ENCODE measurements at places on chromosomes 11 and 22. TPM values are rescaled to one million over a fixed set of nuclear protein-coding genes. Genes with fewer than 3 reads are reported as not detected.

DNA sequence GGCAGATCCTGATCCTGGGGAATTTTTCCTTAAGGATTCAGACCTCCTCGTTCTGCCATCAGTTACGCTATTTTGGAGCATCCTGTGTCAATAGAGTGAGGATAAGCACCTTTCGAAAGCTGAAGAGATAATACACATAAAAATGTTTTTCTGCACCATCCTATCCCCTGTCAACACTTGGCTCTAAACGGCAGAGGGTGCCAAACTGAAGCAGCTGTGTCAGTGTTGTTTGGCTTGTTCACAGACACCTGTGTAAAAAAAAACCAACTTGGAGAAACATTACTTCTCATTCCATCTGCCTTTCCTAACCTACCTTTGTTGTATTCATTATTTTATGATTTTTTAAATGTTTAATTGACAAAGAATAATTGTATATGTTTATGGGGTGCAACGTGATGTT, 417.0 kb upstream of the DDI1 start:
- DNase-seq = no peak

GRCh38 chr11:67117672-67118180, 1.3 kb upstream of the KDM2A start:
- no peak for DNase-seq

GRCh38 chr11:20059587-20060021, 100.7 kb downstream of the DBX1 start:
- DNase-seq = no peak

- no peak for DNase-seq
Measured at GRCh38 chr11:65279741-65280440, 18.1 kb downstream of the POLA2 start.

DNA sequence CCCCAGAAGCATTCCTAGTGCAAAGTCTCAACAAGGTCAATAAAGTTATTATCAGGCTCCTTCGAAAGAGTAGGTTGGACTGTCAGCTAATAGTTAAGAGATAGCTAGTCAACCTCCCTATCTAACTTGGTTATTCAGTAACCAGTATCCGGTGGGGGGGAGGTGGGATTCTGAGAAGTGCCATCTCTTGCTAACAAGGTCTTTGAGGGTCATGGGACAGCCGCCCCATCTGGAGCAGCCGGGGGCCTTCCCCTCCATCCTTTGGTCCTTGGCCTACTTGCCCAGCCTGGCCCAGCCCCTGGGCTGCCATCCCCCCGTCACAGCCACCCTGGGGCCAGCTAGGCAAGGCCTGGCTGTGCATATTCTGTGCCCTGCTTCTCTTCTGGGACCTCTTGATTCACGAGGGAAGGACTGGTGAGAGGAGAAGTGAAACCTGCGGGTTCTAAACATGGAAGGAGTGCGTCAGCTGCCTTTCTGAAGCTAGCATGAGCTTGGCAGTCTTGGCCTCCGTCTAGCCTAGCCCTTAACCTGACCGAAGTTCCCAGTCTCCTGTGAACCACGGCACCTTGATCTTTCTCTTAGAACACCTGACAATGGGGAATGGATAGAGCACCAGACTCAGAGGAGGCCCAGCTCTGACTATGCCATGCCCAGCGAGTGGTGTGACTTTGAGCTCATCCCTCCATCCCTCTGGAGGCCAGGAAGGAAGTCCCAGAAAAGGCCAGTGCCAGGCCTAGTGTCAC, 9.3 kb downstream of the SLC37A2 start:
- no peak for DNase-seq

- DNase-seq = no peak
Measured at GRCh38 chr22:41974691-41975290, 5.5 kb downstream of the SEPTIN3 start.

DNA sequence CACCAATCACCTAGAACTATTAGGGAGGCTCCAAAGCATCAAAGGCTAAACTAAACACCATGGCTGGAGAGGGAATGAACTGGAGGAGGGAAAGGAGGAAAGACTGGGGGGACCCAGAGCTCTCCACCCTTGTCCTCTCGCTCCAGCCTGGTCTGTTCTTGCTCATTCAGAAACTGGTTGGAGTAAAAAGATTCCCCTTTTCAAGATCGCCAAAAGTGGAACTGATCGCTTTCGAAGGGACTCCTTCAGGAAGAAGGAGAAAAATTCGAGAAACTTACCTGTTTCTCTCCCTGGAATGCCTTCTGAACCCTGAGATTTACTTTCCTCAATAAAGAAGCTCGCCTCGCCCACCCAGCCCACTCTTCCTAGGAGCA, 46.9 kb downstream of the OR4D9 start:
- DNase-seq = no peak

DNA sequence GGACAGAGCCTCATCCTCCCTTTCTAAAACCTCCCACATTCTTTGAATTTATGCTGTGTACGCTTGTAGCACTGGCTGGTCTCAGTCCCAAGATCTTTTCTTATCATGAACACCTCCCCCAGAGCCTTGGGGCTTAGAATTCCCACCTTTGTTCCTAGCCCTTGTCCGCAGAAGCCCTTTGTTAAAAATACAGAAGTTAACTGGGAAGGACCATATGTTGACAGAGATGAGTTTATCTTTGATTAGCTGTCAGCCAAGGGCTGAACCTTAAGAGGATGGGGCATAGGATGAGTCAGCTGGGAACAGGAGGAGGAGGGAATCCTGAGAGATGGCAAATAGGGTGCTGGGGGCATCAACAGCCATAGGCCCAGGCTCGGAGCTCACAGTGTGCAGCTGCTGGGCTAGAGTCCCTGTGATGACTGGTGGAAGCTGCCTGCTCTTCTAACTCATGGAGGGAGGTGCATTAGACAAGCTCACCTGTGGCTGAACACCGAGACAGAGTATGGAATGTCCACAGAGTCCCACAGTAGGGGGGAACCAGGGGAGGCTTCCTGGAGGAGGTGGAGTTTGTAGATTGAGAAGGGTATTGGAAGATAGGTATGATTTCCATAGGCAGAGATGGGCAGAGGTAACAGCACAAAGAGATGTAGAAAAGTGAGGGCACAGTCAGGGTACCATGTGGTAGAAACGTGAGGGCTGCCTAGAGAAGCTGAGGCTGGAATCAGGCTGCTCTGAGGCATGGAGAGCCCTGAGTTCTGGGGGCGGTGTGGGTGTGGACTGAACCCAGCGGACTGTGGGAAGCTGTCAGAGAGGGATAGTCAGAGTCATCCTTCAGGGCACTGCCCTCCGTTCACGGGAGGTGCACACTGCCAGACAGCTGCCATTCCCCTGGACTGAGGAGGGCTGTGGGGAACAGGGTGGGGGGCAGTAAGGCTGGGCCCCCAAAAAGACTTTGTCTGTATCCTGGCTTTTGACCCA, 9.9 kb downstream of the MICAL2 start:
- no peak for DNase-seq

- DNase-seq = no peak
Measured at GRCh38 chr11:115613986-115614632, 109.9 kb upstream of the CADM1 start.

GRCh38 chr11:108085672-108086071, 35.7 kb upstream of the ACAT1 start:
- DNase-seq = no peak

GRCh38 chr11:6455070-6455469, 14.3 kb upstream of the HPX start:
- peak; percentile 27 for DNase-seq

GRCh38 chr22:37559901-37560607, at the start of gene CDC42EP1:
CDC42EP1 (plus strand) TSS chr22:37560480; CDS start chr22:37566350, 5,870 bp downstream.
- DNase-seq = peak; percentile 52

GRCh38 chr11:33869481-33870422, 22.1 kb downstream of the LMO2 start:
- DNase-seq = no peak

- DNase-seq = no peak
Measured at GRCh38 chr11:112478806-112479205, 218.1 kb upstream of the PLET1 start.

- no peak for DNase-seq
Measured at GRCh38 chr11:105903113-105903512, 118.9 kb downstream of the MSANTD4 start.

- no peak for DNase-seq
Measured at GRCh38 chr22:49997932-49998717, 14.4 kb downstream of the IL17REL start.

DNA sequence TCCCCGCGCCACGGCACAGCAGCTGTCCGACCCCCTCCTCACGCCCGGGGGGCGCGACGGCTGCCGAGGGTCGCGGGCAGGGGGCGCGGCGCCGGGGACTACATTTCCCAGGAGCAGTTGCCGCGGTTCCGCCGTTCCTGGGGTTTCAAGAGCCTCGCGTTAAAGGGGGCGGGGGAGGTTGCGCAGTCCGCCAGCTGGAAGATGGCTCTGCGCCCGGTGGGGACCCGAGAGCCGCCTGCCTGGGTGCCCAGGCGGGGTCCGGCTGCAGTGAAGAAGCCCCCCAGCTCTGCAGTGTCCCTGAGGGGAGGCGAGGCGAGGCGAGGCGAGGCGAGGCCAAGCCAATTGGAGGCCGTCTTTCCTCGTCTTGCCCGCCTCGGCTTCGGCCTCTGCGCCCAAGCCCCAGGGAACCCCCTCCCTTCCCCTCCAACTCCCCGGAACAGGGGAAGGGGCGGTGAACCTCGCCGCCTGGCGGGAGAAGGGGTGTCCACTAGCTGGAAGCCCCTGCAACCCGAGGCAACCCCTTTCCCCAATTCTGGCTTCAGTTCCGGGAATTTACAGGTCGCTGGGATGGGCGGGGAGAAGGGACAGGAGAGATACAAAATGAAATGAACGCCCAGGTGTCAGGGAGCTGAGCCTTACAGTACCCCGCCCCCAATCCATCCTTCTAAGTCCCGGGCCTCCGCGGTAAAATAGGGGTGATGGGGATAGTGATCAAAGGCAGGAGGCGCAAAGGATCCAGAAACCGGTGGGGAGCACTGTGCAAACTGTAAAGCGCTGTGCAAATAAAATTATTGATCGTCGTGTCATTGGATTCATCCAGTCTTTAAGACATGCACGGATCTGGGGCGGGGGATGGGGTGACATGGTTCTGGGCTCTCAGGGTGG, 5.2 kb upstream of the GCAT start:
- no peak for DNase-seq

GRCh38 chr11:261624-262023, 16.6 kb upstream of the NLRP6 start:
- no peak for DNase-seq

DNA sequence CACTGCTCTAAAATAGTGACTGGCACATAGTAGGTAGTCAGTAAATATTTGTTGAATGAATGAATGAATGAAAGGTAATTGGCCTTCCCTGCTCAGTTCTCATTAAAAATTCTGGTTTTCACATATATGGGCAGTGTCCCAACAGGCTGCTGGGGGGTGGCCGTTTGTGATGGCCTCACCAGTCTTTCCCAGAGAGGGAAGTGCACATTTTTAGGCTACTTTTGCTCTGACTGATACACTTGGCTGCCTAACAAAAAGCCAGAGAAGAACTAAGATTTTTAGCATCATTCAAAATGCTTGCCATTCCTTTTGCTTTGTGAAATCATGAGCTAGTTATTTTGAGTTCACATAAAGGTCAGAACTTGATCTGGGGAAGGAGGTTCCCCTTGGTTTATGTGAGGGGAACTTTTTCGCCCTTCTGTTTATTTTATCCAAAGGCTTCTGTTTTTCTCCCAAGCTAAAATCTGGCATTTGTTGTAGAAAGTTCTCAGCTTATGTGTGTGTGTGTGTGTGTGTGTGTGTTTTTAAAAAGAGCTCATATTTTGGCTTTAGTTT, 83.1 kb downstream of the PTPRJ start:
- DNase-seq = no peak

- no peak for DNase-seq
Measured at GRCh38 chr11:94089341-94089740, 39.3 kb upstream of the PANX1 start.

DNA sequence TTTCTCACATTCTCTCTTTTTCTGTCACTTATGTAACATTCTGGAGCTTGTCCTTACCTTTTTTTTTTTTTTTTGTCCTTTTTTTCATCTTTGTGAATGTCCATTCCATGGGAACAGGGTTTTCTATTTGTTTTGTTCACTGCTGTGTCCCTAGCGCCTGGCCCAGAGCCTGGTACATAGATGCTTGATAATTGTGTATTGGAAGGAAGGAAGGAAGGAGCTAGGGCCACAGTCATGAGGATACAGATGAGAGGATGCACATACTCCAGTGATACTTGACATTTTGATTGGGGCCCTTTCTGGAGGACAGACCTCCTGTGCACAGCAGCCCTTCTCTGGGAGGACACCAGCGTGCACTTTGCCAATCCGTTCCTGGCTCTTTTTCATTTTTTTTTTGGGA, 68.9 kb downstream of the KIAA1671 start:
- DNase-seq = no peak

DNA sequence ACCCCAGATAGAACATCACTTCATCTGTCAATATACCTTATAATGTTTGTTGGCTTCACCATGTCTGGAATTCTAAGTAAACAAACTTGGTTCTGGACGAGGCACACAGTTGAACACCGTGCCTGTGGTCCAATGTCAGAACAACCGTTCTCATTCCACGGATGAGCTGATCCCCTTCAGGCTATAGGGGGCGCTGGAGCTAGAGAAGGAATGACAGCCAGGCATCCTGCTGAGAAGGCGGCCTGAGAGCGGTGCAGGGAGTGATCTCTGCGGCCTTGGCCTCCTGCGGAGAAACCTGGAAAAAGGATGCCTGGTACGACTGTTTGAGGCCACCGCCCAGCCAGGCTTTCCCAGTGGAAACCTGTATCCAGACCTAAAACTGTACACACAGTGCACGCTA, 48.7 kb downstream of the FDX1 start:
- no peak for DNase-seq

- no peak for DNase-seq
Measured at GRCh38 chr11:102553835-102554282, 23.3 kb upstream of the MMP7 start.

- DNase-seq = peak; percentile 7
Measured at GRCh38 chr11:56783448-56784041, 35.0 kb upstream of the OR9G4 start.

GRCh38 chr11:65652511-65653228, 10.0 kb downstream of the RELA start:
- DNase-seq = peak; percentile 84

GRCh38 chr11:95996621-95997235, 72.8 kb upstream of the MTMR2 start:
- DNase-seq = no peak

- no peak for DNase-seq
Measured at GRCh38 chr22:47601666-47602065, 839.2 kb downstream of the TBC1D22A start.

GRCh38 chr11:45213316-45213665, 66.9 kb downstream of the PRDM11 start:
- no peak for DNase-seq

- DNase-seq = no peak
Measured at GRCh38 chr11:82233201-82233600, 500.5 kb downstream of the FAM181B start.

The CYP2D6 gene
- 0.73 TPM for total RNA-seq

The UPK2 gene
- not detected for total RNA-seq

The CD248 gene
- 7.3 TPM for total RNA-seq

The VPREB1 gene
- total RNA-seq = not detected

The SAA1 gene
- total RNA-seq = not detected

The TMA7B gene
- total RNA-seq = not detected

The CHADL gene
- total RNA-seq = 19.0 TPM

The TNNT3 gene
- total RNA-seq = 4.5 TPM

The LRRC56 gene
- total RNA-seq = 1.9 TPM

The PVALB gene
- 3.1 TPM for total RNA-seq

The PTPRCAP gene
- 5.9 TPM for total RNA-seq

The RFPL2 gene
- total RNA-seq = 22.1 TPM

The OR5A1 gene
- 0.17 TPM for total RNA-seq

The MRPL49 gene
- 99.9 TPM for total RNA-seq

The UBQLN3 gene
- 13.5 TPM for total RNA-seq

The C22orf42 gene
- total RNA-seq = 1.4 TPM

The OR5B21 gene
- total RNA-seq = not detected

The SCUBE2 gene
- total RNA-seq = 149 TPM

Data from prostate gland (tissue), 2 donors.